RCC 7860 (cell line): ENCODE measurements at places on chromosomes 4 and X.
A peak's percentile ranks its signal among the peaks of the same experiment; 100 is the strongest.

- DNase-seq, result peak; percentile 95
Observed at GRCh38 chrX:136214551-136214950, 36.6 kb downstream of the MAP7D3 start.

- DNase-seq, result no peak
Observed at GRCh38 chrX:102067966-102068723, 57.3 kb upstream of the TCEAL2 start.

DNA sequence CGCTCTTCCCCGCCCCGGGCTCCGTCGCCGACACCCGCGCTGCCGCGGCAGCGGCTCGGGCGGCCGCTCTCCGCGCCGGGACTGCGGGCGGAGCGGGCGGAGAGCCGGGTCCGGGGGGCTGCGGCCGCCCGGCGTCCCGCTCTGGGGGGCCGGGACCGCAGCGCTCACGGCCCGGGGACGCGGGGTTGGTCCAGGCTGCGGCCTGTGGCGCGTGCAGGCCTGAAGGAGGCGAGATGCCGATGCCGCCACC lies 492 bp downstream of the GALNT7 start:
- no peak for DNase-seq

DNA sequence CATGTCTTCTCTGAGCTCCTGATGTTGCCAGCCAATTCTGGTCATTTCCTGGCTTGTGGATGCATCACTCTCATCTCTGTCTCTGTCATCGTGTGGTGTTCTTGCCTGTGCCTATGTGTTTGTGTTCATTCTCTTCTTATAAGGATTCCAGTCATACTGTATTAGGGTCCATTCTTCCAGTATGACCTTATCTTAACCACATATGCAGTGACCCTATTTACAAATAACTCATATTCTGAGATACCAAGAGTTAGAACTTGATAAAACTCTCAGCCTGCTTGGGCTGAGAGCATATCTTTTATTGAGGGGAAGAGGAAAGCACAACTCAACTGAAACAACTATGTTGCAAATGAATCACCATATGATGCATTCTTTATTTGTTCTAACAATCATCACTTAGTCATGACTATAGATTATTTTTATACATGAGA lies 189.0 kb upstream of the ANXA10 start:
- peak; percentile 10 for DNase-seq

DNA sequence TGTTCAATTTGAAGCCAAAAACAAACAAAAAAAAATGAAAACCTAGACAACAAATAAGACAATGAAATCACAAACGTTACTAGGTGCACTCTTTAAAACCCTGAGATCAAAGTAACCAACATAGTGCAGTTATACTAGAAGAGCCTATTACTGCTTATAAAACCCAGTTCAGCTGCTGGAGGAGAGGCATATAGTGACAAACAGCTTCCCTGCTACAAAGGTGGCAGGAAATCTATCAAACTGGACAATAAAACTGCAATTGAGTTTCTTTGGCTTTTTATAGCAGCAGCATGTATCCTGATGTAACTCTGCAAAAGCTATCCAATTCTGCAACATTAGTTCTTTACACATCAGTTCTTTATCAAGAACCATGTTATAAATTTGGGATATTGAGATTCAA lies 155.6 kb downstream of the LRBA start:
- DNase-seq, result no peak

DNA sequence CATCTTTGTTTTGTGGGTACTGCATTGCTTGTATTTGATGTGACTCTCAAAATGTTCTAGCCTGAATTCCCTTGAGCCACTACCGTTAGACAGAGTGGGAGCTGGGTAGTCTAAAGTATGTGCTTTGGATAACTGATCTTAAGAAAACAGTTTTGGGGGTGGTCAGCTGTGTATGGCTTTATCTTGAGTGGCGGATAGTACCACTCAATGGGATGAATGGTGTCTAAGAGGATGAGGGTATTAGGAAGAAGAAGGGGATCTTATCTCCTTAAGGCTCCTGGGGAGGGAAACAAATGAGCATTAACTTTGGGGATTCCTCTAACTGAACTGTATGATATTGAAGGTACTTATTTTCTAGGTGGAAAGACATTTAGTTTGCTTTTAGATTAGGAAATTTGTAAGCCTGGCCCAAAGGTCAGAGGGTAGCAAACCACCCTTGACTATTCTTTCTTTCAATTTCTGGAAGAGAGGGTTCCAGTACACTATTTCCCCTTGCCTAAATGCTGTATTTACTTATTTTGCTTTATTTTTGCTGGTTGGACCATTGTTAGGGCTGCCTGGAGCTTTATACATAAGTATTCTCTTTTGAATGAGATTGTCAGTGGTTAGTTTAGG lies 11.3 kb downstream of the BMP2K start:
- no peak for DNase-seq

- no peak for DNase-seq
Observed at GRCh38 chr4:169690787-169691186, 67.0 kb downstream of the HPF1 start.

- DNase-seq, result peak; percentile 49
Observed at GRCh38 chrX:110002300-110003166, at the start of gene TMEM164. Gene TMEM164, plus strand, starts transcription at chrX:110003114. Its CDS starts 661 bp downstream, at chrX:110003775.

DNA sequence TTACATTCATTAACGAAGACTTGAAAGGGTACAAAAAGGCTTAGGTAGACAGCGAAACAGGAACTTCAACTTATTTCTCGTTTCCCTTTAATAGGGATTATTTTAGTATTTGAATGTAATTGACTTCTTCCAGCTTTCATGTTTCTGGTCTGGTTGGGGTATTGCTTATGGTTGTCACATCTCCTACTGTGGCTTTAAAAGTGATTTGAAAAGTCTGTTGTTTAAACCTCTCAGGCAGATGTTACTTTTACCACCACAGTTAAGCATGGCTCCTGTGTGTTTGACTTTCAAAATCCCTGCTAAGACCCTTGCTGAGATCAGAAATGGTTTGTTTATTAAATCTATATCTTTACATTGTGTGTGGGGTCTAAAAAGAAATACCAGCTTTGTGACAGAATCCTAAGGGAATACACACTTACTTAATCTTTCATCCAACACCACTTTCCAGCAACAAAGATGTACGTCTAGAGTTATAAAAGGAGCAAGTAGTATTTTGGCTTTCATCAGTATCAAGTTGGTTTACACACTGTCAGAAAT lies 661.2 kb downstream of the FAT4 start:
- no peak for DNase-seq
